T follicular helper cell (primary cell): ENCODE measurements at places on chromosomes 5 and 9.

GRCh38 chr5:92941806-92942205 lies 639.2 kb downstream of the NR2F1-AS1 start:
- no peak for DNase-seq

- no peak for DNase-seq
Measured at GRCh38 chr9:108707120-108707519, 148.7 kb downstream of the ACTL7B start.

GRCh38 chr9:4490705-4491625 lies 697 bp downstream of the SLC1A1 start:
- no peak for DNase-seq

- no peak for DNase-seq
Measured at GRCh38 chr5:156128026-156128425, 198.9 kb upstream of the SGCD start.

DNA sequence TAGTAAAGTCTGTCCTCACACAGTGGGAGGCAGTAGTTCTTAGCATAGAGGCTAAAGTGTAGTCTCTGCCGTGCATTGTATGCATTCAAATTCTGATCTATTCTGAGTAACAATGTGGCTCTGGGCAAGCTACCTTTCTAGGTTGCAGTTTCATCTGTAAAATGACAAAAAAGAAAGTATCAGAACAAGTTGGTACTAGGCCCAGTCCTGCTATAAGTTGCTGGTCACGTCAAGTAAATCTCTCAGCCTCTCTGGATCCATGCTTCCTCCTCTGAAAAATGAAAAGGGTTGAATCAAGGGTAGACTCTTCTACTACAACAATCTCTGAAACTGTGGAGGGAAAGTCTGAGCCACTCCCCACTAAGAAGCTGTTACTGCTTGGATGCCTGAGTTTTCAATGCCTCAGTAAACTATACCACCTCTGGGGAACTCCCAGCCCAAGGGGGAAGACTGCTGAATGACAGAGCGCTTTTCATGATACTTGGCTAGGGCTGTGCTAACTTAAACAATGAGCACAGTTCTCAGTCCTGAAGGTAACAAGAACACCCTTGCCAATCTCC lies 34.5 kb upstream of the SPARC start:
- no peak for DNase-seq
